ENCODE measurements at places on chromosomes 2 and 18.

- DNase-seq, result no peak
These were observed 955 bp downstream of the TTR start for GRCh38 chr18:31592506-31593157.

DNA sequence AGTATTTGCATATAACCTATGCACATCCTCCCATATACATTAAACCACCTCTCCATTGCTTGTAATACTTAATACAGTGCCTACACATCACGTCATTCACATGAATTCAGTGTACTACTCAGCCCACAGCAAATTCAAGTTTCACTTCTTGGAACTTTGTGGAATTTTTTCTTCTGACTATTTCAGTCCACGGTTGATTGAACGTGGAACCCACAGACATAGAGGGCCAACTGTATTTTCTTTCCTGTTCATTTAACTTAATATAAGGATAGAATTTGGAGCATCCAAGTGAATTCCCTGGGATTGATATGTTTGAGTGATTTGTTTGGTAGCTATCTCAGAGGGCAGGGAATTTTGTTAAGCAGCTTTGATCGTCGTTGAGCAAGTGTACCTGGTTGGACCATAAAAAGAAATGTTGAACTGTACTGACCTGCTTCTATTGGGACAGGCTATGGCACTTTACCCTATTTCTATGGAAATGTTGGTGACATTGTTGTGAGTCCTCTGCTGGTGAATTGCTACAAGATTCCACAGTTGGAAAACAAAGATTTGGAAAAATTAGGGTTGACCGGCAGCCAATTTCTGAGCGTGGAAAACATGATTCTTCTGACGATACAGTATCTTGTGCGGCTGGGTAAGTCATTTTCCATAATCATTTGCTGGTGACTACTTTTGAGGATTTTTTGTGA lies 156.6 kb downstream of the ESCO1 start:
- no peak for DNase-seq

DNA sequence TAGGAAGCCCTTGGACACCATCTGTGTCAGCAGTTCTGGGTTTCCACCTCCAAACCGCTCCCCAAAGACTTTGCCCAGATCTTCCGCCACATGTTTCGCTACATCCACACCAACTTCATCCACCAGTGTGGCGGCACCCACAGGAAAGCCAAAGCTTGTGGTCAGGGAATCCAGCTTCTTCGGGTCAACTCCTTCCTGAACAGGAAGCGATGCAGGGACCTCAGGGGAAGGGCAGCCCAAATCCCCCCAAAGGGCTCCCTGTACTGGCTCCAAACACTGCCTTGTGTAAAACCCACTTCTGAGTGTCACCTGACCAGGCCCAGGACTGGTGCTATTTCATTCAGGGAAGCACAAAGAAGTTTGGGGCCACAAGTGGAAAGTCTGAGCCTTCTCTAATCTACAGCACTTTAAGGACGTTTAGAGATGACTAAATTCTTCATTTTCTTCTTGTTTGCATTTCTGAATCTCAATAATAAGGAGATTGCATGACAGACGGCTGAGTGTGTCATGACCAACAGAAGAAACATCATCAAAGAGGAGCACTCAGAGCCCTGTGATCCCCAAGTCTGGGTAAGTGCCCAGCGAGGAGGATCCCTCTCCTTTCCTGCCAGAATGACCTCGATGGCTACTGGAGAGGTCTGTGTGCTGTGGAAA lies 20.8 kb downstream of the GAREM2 start:
- no peak for DNase-seq

- no peak for DNase-seq
These were observed 23.7 kb upstream of the MYO5B start for GRCh38 chr18:50218432-50219197.

- DNase-seq, result no peak
These were observed 8.8 kb downstream of the PDCD1 start for GRCh38 chr2:241849616-241850543.

DNA sequence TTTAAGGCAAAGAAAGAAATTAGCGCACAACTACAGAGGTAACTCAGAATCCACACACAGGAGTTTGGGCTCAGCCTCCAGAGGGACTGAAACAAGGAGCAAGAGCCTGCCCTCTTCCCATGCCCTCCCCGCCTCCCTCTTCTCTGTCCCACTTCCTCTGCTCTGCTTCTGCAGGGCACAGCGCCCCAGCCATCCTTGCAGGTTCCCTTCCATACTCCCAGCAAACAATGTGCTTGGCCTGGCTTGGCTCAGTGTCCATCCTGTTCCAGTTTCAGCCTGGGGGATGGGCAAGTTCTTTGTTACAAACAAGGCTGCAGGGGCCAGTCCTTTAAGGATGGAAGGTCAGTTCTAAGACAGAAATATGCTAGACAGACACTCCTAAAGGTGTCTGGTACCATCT lies 133.5 kb downstream of the CDH20 start:
- DNase-seq, result no peak

- no peak for DNase-seq
These were observed 39.5 kb upstream of the TACR1 start for GRCh38 chr2:75238670-75239330.

DNA sequence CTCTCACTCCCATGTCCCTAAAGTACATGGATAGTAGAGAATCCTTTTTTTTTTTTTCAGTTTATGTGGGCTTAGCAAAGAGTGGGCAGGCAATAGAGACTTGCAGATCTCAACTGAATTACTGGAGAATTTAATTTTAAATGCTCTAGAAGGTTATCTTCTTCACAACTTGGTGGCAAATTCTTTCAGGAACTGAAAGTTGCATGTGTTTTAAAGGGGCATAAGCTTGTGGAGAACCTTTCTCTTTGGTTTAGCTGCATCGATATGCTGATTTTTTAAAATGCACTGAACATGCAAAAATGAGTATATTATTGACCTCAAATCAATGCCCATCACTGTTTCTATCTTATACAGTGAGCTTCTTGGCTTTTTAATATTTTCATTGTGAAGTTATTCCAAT lies 24.9 kb upstream of the GALNT3 start:
- no peak for DNase-seq

- DNase-seq, result no peak
These were observed 415.8 kb downstream of the HRH4 start for GRCh38 chr18:24876266-24876665.

GRCh38 chr2:1625281-1626001 lies 118.9 kb downstream of the PXDN start:
- no peak for DNase-seq

- no peak for DNase-seq
These were observed 63.5 kb downstream of the COL5A2 start for GRCh38 chr2:189116087-189116486.

GRCh38 chr2:126635736-126636135 lies 20.2 kb upstream of the GYPC start:
- DNase-seq, result no peak

DNA sequence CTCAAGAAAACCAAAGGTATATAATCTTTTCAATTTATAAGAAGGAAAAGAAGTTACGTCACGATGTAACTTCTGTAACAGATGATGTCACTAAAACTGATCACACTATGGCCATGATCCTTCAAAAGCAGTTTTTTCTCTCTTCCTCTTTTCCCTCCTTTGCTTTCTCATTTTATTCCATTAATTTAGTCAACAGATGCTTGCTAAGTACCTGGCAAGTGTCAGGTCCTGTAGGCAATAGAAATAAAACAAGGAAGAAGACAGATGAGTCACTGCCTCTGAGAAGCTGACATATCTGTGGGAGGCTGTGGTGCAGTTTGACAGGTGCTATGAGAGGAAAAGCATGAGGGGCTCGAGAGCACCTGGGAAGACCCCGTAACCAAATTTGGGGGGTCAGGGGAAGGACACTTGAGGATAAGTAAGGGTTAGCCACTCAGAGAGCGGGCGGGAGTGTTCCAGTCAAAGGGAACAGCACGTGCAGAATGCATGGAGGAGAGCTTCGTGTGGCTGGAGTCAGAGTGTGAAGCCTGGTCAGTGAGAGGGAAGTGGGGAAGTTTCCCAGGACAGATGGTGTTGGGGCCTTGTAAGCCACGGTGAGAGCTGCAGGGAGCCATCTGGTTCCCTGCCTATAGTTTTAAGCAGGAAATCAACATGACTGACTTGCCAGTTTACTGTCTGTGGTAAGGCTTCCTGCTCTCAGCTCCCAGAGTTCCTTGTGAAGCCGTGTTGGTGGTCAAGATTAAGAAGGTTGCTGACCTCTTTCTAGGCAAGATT lies 198.8 kb upstream of the FOSL2 start:
- DNase-seq, result no peak

- DNase-seq, result no peak
These were observed 37.1 kb downstream of the COA5 start for GRCh38 chr2:98571121-98571701.

DNA sequence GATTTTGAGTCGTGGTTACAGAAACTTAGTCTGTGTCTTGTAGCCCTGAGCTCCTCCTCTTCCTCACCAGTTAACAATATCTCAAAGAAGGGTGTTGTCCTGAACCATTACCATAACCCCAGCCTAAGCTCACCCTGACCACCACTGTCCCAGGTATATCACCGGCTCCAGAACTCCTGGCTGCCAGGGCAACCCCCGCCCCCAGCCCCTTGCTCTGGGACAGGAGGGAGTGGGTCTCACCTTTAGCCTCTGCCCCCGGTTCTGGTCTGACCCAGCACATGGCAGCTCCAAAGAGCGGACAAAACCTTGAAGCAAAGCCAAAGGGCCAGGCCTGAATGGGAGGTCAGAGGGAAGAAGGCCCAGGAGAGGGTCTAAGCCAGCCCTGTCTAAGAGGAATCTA lies 5.6 kb upstream of the PSMD1 start:
- no peak for DNase-seq

DNA sequence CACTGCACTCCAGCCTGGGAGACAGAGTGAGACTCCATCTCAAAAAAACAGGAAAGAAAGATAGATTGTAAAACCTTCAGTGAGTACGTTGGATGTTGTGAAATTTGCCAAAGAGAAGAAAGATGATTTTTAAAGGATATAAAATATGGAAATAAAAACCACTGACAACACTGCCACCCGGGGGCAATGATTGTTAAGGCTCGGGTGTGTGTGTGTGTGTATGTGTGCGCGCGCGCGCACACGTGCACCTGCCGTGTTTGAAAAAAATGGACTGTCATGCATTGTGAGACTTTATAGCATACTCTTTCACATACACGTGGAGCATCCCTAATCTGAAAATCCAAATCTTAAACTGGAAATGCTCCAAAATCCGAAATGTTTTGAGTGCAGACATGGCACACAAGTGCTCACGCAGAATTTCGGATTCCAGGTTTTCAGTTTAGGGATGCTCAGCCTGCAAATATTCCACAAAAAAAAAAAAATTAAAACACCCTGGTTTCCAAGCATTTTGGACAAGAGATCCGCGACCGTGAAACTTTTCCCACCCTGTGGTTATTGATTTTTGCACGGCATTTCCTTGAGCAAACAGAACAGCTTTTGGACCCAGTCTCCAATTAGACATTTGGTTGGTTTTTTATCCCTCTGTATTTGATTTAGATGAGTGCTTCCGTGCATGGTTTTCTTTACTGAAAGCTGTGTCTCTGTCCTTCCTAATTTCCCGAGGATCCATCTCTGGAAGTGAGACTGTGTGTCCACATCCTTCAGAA lies 269.2 kb downstream of the AGAP1 start:
- DNase-seq, result no peak

DNA sequence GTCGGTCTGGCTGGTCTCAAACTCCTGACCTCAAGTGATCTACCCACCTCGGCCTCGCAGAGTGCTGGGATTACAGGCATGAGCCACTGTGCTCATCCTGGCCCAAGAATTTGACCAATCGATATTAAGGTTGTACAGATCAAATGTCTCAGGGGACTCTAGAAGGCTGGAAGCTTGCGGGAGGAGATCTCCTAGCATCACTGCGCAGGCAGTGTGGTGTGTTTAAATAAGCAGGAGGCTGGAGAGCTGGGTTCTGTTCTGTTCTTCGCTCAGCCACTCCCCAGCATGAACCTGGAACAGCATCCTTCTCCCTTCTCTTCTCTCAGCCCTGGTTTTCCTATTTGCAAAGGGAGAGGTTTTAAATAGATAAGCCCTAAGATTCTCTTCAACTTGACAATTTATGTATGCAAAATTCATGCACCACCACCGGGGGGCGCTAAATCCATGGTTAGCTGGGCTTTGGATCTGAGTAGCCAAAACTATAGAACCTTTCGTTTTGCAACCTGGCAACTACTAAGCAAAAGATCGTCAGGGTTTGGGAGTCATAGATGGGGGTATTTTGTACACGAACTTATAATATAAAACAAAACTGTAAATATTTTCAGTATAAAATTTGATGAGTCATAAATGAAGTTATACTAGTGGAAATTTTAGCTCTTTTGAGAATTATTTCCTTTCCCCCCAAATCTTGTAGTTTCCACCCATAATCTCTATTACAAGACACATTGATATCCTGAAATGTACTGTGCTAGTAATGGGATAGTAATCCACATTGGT lies 60.6 kb downstream of the SLC16A14 start:
- DNase-seq, result peak; percentile 82

GRCh38 chr2:189131991-189132390 lies 47.6 kb downstream of the COL5A2 start:
- DNase-seq, result no peak

DNA sequence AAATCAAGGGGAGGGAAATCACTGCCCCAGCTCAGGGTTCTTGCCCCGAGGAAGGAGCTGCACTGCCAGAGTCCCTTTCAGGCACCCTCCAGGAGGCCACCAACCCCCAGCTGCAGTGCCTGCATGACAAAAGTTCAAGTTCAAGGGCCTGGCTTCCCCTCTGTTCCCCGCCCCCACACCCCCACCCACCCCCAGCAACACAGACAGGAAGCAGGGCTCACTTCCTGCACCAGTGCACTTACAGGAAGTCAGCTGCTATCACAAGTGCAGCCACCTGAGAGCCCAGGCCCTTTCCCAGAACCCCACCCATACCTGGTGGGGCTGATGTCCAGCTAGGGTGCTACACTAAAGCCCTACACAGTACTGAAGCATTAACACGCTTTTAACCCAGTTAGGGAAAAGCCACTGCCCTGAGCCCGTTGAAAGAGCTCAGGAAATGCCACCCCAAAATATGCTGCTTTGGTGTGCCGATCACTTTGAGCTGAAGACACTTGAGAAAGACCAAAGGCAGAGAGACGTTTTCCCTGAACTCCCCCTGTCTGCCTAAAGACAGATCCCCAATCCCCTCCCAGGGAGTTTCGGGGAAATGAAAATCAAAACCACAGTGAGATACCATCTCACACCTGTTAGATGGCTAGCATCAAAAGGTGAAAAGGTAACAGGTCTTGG lies 109.9 kb upstream of the CAB39 start:
- DNase-seq, result peak; percentile 57

GRCh38 chr18:3454365-3455089 lies 4.6 kb downstream of the TGIF1 start:
- DNase-seq, result no peak

- DNase-seq, result no peak
These were observed 9.9 kb upstream of the INO80C start for GRCh38 chr18:35507623-35508022.
